SW 1271 (cell line): ENCODE measurements at places on chromosomes 7 and 10.

GRCh38 chr10:115861864-115862263 is 411.1 kb downstream of the GFRA1 start:
- DNase-seq = no peak

GRCh38 chr7:21326241-21326640 is 101.6 kb upstream of the SP4 start:
- no peak for DNase-seq

DNA sequence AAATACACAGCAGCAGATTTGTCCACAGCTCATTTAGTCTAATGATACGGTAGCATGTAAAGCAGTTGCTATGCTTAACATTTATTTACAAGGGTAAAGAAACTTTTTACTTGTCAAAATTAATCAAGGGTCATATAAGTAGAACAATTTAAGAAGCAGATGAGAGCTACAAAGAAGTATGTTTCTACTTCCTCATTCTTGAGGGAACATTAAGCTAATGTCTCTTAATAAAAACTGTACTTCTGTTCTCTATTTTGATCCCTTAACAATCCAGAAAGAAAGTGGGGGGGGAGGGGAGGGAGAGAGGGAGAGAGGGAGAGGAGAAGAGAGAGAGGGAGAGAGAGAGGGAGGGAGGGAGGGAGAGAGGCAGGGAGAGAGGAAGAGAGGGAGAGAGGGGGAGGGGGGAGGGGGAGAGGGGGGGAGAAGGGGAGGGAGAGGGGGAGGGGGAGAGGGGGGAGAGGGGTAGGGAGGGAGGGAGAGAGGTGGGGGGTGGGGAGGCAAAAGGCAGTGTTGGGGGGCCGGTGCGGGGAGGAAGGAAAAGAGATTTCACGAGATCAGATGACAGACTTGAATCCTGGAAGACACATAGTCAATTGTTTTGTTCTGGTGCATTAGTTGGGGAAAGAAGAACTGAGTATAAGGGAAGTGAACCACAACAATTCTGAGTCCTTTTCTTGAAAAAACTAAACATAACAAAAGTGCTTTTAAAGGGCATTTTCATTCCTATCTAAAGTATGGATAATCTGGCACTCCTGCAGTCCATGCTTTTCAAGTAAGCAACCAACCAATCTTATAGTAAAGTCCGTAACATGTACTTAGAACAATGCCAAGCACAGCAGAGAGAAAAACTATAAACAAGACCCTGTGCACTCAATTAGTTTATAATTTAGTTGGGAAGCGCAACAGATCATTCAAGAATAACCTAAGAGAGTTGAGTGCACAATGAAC is 128.0 kb downstream of the USP6NL start:
- no peak for DNase-seq

GRCh38 chr10:2953495-2953894 is 113.9 kb upstream of the PFKP start:
- no peak for DNase-seq

GRCh38 chr10:44198096-44198779 is 186.7 kb downstream of the CXCL12 start:
- no peak for DNase-seq

- DNase-seq = peak; percentile 88
Observed at GRCh38 chr7:141158561-141158960, 84.7 kb downstream of the TMEM178B start.

GRCh38 chr7:23055582-23056178 is 41.8 kb upstream of the HYCC1 start:
- DNase-seq = peak; percentile 34

DNA sequence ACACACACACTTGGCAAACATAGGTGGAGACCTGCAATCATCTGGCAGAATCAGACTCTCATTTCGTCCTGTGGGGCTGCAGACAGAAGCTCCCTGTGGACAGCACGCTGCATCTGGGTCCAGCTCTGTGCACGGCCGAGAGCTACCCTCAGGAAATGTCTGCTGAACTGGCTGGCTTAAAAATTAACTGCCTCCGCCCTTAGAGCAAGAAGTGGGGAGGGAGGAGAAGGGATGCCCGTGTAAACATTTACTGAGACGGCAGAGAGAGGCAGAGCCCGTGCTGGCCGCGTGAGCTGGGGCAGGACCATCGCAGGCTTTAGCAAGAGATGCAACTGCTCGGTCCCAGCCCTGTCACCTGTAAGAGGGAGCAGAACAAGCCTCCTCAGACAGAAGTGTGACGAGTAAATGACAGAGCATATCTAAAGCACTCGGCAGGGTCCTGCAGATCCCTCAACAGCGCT is 81.8 kb downstream of the TNS3 start:
- DNase-seq = no peak

- DNase-seq = no peak
Observed at GRCh38 chr7:8391353-8392062, 41.9 kb upstream of the NXPH1 start.

DNA sequence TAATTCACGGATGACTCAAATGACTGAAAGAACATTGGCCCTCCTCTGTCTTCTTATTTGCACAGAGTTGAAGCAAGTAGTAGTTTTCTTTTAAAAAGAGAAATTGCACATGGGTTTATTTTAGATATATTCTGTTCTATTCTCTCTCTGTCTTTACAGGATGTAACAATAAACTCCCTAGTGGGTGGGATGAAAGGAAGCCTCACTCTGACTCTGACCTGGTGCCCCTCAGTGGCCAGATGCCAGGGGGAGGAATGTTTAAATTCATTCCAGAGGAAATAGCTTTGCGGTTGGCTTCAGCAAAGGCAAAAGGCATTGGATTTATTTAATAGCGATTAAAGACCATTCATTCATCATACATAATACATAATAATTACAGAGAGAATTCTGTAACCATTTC is 156.4 kb upstream of the MTPN start:
- no peak for DNase-seq

- DNase-seq = peak; percentile 46
Observed at GRCh38 chr10:77405771-77406241, 231.8 kb downstream of the KCNMA1 start.

DNA sequence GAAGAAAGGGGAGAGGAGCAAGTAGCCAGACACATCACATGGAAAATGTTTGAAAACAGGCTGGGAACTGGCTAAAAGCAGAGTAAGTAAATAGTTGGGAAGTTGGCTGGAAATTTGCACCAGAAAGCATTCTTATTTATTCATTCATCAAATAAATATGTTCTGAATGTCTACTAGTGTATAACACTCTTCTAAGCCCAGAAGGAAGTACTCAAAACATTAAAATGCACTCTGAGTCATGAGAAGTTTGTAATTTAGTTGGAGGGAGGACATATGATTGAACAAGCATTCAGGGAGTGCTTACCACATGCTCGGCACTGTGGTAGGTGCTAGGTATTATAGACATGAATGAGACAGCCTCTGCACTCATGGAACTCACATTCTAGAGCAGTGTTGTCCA is 37.0 kb upstream of the CNNM1 start:
- no peak for DNase-seq

GRCh38 chr7:153193144-153193595 is 433.6 kb downstream of the ACTR3B start:
- no peak for DNase-seq

- DNase-seq = no peak
Observed at GRCh38 chr10:62376071-62377025, 2.2 kb downstream of the ZNF365 start.

GRCh38 chr7:572416-573268 is 53.0 kb upstream of the PDGFA start:
- no peak for DNase-seq

DNA sequence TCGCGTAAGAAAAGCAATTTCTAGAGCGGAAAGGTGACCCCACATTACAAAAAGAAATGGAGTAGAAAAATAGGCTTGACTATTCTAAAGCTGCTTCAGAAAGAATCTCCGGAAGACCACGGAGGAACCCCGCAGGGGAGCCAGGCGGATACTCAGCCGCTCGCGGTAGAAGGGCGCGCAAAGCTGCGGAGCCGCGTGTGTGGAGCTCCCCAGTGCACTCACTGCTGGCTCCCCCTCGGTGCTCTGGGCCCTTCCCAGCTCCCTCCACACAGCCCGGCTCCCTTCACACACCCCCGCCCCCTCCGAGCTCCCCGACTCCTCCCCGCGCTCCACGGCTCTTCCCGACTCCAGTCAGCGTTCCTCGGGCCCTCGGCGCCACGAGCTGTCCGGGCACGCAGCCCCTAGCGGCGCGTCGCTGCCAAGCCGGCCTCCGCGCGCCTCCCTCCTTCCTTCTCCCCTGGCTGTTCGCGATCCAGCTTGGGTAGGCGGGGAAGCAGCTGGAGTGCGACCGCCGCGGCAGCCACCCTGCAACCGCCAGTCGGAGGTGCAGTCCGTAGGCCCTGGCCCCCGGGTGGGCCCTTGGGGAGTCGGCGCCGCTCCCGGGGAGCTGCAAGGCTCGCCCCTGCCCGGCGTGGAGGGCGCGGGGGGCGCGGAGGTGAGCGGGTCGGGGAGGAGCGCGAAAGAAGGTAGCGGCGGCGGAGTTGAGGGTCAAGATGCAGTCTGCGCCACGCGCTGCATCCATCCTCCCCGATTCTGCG is at the start of gene STEAP2:
STEAP2 (plus strand) TSS at position 350 of the 758 bp plus-strand sequence. CDS start 13,343 bp downstream, outside the sequence.
- peak; percentile 90 for DNase-seq

- DNase-seq = no peak
Observed at GRCh38 chr7:114343949-114344708, 70.5 kb upstream of the FOXP2 start.

- DNase-seq = no peak
Observed at GRCh38 chr10:133442191-133442966, 11.4 kb upstream of the SCART1 start.

- DNase-seq = no peak
Observed at GRCh38 chr10:99787782-99788445, 5.5 kb downstream of the ABCC2 start.

DNA sequence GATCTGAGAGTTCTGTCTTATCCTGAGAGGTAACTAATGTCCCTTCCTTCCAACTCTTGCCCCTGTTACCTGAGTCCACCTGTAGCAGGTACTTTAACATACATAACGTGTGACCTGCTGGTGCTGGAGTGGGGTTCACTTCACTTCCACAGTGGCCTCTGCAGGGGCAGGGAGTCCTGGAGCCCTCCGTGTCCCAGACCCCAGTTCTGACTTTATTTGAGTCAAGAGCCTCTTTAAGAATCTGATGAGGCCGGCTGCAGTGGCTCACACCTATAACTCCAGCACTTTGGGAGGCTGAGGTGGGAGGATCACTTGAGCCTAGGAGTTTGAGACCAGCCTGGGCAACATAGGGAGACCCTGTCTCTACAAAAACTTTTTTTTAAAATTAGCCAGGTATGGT is 117.0 kb upstream of the RET start:
- no peak for DNase-seq

- DNase-seq = no peak
Observed at GRCh38 chr10:16586358-16587138, 64.9 kb upstream of the C1QL3 start.

GRCh38 chr10:71657604-71658466 is 61.7 kb downstream of the C10orf105 start:
- no peak for DNase-seq

DNA sequence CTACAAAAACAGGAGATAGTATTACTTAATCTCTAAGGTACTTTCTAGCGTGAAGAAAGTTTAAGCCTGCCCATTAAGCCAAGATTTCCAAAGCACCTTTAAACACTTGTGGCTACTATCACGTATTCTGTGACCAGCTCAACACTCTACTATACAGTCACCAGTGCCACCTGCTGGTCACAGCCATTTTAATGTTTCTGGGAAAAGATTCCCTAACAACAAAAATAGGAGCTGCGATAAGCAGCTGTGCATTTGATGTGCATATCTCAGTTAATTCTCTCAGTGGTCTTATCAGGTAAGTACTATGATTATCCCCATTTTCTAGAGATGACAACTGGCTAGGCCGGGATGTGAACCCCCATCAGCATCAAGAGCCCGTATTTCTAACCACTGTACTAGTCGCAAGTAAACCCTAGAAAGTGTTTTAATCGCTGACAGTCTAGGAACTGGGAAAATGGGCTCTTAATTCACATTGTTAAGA is 860 bp downstream of the SEC31B start:
- peak; percentile 53 for DNase-seq

- no peak for DNase-seq
Observed at GRCh38 chr10:71088054-71088453, 124.3 kb upstream of the UNC5B start.

DNA sequence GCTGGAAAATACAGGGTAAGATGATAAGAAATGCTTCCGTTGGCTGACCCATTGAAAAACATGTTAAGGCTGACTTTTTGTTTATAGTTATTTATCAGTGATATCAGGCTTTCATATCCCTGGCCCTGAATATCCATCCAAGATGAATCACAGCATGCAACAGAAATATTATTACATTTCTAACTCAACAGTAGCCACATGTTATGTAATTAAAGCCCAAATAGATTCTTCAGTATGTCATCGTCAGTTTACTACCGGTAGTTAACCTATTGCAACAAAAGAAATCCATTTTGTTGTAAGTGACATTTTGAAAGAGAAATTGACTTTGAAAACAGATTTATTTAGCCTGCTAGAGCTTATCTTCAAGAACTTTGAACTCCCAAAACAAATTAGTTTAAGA is 354.1 kb upstream of the CELF2 start:
- no peak for DNase-seq

GRCh38 chr10:109282510-109282909 is 640.8 kb downstream of the XPNPEP1 start:
- no peak for DNase-seq

- DNase-seq = no peak
Observed at GRCh38 chr10:112756235-112756527, 193.9 kb upstream of the TCF7L2 start.

DNA sequence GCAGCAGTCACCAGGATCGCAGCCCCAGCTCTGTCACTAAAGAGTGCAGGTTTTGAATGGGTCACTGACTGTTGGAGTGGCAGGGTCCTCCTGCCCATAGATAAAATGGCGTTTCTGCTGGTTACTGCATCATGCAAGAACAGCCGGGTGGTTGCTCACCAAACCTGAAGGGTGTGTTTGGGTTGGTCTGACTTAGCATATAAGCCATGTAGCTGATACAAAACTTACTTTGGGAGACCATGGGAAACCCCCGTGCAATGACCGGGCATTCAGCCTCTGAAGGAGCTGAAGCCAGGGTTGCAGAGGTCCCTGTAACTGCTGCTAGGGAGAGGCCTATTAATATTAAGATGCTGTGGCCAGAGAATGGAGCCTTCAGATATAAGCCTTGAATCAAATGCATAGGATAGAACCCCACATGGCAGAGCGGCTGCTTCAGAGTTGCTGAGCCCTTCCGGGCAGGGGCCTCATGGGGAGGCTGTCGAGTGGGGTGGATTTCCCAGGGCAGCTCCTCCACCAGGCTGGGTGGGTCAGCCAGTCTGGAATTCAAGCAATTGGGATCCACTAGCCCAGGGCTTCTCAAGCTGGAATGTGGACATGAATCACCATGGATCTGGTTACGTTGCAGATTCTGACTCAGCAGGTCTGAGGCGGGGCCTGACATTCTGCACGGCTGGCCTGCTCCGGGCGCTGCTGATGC is 70.9 kb upstream of the CTBP2 start:
- DNase-seq = peak; percentile 84

DNA sequence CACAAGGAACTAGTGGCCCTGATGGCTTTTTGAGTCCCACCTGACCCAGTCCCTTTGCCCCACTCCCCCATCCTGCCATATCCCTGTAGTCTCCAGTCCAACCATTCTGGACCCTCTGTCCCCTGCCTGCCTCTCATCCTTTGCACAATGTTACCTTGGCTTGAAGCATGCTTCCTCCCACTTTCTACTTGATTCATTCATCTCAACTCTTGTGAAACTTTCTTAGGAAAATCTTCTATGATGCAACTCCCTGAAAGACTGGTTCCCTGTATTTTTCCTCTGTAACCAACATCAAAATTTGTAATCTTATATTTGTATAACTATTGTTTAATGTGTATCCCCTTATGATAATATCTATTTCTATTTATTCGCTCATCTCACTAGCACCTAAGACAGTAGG is 151.5 kb downstream of the LRRTM3 start:
- DNase-seq = no peak

GRCh38 chr10:1102416-1102815 is 46.2 kb downstream of the WDR37 start:
- DNase-seq = no peak

- DNase-seq = no peak
Observed at GRCh38 chr10:21467633-21468032, 57.8 kb downstream of the SKIDA1 start.
